ENCODE measurements at places on chromosomes 7 and 10.
A peak's percentile ranks its signal among the peaks of the same experiment; 100 is the strongest.

GRCh38 chr10:118315629-118316028, 26.5 kb downstream of the FAM204A start:
- peak; percentile 17 for DNase-seq

- DNase-seq: no peak
Measured at GRCh38 chr10:103648636-103649532, 155.4 kb downstream of the NEURL1 start.

DNA sequence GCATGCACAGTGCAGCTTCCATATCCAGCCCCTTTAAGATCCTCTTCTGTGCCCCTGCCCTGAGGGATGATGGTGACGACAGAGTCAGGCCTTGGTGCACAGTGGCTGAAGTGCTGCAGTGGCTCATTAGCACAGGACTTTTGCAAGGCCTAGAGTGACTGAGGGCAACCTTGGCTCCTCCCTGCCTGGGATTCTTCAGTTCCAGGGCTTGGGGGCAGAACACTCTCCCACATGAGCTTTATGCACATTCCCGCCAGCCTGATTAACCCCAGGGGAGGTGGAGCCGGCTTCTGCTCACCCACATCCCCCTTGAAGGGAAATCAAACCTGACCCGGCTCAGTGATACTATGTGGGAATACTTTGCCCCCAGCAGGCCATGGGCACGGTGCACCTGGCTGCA, 253.4 kb downstream of the GALNT17 start:
- no peak for DNase-seq

DNA sequence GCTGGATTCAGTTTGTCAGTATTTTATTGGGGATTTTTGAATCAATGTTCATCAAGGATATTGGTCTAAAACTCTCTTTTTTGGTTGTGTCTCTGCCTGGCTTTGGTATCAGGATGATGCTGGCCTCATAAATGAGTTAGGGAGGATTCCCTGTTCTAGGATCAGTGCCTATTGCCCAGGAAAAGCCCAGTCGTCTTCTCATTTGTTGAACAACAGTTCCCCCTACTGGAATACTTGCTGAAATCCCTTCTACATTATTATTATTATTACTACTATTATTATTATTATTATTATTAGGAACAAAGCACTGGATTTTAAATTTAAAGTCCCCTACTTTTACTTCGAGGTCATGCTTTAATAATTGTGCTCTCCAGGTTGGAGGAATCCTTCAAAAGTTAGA, 528.9 kb downstream of the MAGI2 start:
- no peak for DNase-seq

GRCh38 chr10:5751601-5752253, 61.5 kb downstream of the GDI2 start:
- no peak for DNase-seq

DNA sequence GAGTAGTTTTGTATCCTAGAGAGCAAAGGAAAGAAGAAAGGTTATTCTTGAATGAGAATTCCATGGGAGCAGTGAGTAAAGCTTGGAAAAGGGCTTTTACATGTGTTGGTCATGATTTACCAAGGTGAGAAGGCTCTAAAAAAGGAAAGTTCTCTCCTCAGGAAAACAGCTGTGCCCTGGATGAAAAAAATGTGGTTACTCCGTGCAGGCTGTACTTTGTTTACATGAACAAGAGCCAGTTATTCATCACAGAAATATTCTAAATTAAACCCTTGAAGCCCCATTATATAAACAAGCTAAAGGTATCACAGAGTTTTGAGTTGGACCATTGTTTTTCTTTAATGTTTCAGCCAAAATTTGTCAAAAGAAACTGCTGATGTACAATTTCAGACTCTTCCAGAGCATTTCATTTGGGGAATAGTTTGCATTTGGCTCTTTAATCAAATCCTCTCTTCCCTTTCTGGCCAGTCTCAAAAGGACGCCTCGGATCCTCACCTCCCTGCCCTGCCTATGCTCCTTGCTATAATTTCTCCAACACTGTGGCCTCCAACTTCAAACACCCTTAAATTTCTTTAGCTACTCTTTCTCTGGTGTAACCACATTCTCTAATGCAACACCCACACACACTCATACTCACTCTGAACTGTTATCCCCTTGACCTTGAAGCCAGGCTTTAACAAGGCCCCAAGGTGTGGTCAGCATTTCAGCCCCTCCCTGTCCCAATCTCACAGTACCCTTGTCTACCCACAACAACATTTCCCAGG, 47.4 kb downstream of the AFAP1L2 start:
- peak; percentile 9 for DNase-seq

GRCh38 chr10:28445516-28445915, 87.4 kb upstream of the WAC start:
- no peak for DNase-seq

DNA sequence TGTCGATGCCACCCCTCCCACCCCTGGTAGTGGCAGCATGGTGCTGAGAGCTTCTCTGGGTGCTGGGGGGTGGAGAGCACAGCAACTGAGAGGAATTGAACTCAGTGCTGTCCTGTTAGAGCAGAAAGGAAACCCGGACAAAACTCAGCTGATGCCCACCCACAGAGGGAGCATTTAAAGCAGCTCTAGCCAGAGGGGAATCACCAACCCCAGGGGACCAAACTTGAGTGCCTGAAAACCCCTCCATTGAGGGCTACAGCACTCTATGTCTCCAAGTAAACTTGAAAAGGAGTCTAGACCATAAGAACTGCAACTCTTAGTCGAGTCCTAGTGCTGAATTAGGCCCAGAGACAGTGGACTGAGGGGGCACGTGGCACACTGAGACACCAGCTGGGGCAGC, 16.8 kb upstream of the FOXI2 start:
- no peak for DNase-seq

- no peak for DNase-seq
Measured at GRCh38 chr7:24283554-24283896, 465 bp upstream of the NPY start.

DNA sequence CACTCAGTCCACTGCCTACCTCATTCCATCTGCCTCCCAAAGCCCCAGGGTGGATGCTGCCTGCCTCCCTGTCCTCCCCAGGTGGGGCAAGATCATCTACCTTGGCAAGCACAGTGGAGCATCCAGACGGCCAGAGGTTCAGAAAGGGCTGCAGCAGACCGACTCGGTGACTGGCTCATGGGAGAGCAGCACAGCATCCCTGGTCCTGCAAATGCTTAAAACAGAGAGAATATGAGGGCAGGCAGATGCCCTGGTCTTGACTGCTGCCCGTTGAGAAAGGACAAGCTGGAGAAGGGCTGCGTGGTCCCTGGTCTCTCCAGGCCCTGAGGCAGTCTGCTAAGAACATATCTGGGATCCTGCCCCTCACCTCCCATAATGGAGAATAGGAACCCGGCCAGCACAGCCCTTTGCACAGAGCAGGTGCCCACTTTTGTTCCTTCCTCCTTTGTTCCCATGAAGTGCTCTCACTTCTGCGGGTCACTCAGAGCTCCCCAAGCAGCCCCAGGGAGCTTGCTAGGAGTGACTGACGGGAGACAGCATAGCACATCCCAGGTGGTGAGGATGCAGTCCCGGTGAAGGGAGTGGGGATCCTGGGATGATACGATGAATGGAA, 1.4 kb downstream of the HPS1 start:
- DNase-seq: no peak

DNA sequence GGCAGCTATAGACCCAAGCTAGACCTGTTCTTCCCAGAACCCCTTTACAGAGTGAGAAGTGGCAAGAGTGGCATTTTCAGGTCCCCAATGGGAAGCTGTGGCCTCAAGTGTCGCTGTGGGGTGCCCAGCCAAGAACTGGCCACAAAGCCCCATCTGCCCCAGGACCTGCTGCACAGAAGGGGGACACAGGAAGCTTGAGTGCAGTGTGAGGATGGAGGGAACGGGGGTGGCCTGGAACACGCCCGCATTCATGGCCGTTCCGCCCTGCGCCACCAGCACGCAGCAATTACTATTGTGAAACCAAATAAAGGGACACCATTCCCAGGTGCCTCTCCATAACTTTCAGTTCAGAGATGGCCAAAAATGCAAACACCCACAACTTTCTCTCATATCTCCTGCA, 237.6 kb upstream of the TCERG1L start:
- DNase-seq: no peak

DNA sequence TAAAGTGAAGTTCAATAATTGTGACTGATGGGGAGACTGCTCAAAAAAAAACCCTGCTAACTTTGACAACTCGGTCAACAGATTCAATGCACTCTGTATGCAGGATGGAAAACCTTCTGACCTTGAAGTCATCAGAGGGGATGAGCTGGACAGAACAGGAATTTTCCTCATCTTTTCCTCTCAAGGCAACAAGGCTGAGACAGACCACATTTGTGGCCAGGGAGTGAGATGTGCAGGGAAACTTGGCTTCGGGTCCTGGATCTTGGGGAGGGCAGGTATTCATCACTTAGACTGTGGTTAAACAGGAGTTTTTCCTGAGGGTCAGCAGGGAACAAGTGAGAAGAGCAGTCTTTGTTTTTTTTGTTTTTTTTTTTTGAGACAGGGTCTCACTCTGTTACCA, 100.6 kb downstream of the BAMBI start:
- no peak for DNase-seq

GRCh38 chr10:95569368-95569767, 8.2 kb upstream of the SORBS1 start:
- DNase-seq: no peak

GRCh38 chr10:52779541-52780390, 7.2 kb upstream of the MBL2 start:
- DNase-seq: peak; percentile 25

DNA sequence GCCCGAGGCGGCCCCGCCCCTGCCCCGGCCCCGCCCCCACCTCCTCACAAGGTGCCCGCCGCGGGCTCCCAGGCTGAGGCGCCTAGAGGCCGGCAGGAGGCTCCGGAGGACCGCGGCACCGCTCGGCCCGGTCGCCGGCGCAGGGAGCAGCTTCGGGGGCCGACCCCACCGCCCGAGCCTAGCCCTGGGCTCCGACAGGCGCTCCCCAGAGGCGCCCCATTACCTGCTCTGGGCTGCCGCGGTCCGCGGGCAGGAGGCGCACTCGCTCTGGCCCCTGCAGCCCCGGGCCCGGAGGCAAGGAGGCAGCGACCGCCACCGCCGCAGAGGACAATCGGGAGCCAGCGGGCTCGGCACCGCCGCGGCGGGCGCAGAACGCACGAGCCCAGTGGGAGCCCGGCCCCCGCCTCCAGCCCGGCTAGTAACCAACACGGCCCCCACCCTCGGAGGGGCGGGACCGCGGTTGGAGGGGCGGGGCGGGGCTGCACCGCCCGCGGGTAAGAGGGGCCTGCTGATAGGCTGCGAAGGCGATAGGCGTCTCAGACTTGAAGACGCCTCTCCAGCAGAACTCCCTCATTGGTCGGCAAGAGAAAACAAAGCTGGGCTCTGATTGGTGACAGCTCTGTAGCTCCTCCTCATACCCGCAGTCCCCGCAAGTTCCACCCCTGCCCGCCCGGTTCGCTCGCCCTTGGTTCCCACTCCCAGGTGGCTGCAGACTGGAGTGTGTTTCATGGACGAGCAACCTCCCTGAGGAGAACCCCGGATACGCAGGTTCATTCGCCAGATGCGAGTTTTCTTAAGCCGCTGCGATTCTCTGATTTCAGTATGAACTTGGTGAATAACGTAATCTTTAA, at the start of gene MPP7:
MPP7 (minus strand) TSS at position 427 of the 851 bp plus-strand sequence. CDS start 64,460 bp downstream, outside the sequence.
- peak; percentile 99 for DNase-seq

DNA sequence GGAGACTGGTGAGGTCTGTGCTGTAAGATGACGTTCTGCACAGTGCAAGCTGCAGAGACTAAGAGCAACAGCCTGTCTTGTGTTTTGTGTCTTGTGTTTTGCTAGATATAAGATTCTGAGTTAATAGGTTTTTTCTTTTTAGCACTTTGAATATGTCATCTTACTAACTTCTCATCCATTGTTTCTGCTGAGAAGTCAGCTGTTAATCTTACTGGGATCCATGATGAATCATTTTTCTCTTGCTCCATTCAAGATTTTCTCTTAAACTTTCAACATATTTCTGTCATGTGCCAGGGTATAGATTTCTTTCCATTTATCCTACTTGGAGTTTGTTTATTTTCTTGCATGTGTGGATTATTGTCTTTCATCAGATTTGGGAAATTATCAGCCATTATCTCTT, 290.3 kb downstream of the CELF2 start:
- DNase-seq: no peak

GRCh38 chr7:555551-556160, 36.0 kb upstream of the PDGFA start:
- DNase-seq: no peak

DNA sequence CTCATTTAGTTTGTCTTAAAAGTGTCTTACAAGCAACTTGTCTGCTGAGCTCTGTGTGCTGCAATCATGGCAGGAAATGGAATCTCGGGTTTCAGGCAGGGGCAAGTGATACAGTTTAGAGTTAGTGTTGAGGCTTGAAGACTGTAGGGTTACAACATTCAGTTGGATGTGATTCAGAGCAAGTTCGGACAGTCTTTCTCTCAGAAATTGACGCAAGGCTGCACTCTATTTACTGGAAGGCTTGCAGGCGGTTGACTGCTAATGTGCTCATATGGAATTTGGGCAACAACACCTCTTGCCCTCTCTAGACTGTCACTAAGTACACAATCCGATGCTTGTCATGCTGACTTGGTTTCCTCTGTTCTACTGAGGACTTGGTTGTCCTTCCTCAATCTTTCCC, 161.7 kb upstream of the BMPER start:
- DNase-seq: no peak

DNA sequence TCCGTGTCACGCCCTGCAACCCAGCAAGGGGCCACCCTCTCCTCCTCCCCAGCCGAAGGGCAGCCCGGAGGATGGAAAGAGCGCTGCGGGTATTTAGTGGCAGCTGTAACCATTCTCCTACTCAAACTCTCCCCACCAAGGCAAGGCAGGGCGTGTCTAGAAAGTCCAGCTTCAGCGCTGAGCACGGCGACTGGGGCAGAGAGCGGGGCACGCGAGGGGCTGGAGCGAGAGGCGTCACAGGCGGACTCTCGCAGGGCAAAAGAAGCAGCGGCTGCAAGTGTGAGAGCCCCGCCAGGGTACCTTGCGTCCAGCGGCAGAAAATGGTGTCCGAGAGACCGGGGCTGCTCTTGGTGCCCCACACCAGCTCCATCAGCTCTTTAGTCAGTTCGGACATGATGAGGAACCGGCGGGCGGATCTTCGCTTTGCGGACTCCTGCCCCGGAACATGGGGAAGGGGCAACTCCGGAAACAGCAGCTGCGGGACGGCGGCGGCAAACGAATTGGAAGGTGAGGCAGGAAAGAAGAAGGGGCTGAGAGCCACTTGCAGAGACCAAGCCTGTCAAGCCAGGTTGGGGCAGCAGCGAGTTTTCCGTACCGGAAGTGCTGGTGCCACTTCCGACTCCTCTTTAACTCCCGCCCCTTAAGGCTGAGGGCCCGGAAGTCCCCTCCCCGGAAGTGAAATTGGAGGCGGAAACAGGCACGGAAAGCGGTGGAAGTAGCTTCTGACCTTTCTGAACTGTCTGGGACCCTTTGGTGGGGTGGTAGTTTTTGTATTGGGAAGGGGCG, at the start of gene MINDY3:
MINDY3 (minus strand) TSS at position 602 of the 786 bp plus-strand sequence; CDS start at position 394, 208 bp downstream.
- DNase-seq: peak; percentile 93

- DNase-seq: no peak
Measured at GRCh38 chr7:95688931-95689495, 83.3 kb upstream of the DYNC1I1 start.
